GOT3 (cell line): ENCODE measurements at places on chromosomes 11 and 22.

DNA sequence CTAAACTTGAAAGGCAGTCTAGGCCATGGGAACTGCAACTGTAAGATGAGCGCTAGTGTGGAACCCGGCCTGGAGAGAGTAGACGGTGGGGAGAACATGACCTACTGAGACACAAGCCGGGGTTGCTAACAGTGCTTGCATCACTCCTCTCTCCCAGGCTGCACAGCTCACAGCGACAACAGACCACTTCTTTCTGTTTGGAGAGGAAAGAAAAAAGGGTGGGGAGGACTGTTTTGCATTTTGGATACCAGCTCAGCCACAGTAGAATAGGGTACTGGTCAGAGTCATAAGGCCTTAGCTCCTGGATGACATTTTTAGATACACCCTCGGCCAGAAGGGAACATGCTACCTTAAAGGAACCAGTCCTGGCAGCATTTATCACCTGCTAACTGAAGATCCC, 22.2 kb upstream of the OR52M1 start:
- no peak for DNase-seq

DNA sequence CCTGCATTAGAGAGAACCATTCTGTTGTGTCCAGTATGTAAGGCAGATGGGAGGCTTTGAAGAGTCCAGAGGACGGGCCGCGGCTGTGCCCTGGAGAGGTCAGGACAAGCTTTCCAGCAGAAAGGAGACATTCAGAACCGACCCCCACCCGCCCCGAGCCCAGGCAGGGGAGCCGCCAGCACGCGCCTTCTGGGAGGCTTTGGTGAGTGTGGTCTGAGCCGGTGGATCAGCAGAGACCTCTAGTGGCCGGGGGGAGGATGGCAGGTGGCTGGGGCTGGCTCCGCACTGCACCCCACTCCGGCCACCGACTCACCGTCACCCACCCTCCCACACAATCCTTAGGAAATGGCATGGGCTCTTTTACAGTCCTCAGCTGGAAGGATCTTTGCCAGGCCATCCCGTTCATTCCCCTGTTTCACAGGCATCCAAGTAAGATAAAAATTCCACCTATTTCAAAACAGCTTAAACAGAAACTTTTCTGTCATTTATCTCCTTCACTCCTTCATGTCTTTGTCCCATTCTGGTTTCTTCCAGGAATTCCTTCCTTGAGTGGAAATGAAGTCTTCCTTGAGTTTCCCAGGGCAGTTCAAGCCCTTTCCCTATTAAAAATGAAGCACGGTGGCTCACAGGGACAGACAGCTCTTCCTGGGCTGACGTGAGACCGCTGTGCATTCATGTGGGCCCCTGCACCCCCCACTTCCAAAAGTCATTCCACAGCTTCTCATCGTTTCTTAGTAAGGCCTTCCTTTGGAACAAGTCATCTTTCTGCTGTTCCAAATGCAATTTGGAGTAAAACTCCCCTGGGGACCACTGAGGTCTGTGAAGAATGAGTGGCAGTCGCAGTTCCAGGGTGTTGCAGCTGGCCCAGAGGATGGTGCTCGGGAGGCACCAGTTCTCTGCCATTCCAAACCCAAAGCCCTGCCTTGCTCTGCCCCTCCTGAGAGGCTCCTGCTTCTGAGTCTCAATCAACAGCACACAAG, 91.0 kb downstream of the FEZ1 start:
- no peak for DNase-seq

DNA sequence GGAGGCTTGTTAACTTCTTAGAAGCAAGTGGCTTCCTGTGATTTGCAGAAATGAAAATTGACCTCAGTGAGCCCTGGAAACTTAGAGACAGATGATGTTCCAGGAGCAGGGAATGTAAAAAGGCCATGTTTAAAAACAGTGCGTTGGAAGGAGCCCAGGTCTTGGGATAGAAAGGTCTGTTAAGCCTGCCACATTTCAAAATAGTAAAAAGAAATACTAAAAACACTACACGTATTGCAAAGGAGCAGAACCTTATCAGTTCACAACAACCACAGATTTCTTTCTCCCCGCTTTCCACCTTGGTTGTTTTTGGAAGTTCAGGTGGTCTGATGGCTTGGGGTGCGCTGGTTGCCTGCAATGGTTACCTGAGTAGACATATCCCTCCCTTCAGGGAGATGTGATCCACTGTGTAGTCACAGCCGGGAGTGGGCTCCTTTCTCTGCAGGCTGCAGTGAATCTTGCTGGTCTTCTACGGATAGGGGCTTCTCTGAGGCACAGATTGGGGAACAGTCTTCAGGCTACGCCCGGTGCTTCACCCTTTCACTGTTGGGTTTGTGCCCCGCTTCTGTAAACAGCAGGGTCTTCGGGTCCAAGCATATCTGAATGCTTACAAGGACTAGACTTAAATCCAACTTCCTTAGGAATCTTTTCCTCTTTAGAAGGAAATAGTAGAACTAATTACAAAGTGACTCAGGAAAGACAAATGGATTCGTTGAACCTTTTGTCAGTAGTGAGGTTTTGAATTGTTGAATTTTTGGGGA, 1.9 kb downstream of the TEAD1 start:
- DNase-seq: no peak

GRCh38 chr11:87405843-87406242, 368.1 kb downstream of the TMEM135 start:
- DNase-seq: no peak
